NB4 (cell line): ENCODE measurements at places on chromosomes 5 and 9.

DNA sequence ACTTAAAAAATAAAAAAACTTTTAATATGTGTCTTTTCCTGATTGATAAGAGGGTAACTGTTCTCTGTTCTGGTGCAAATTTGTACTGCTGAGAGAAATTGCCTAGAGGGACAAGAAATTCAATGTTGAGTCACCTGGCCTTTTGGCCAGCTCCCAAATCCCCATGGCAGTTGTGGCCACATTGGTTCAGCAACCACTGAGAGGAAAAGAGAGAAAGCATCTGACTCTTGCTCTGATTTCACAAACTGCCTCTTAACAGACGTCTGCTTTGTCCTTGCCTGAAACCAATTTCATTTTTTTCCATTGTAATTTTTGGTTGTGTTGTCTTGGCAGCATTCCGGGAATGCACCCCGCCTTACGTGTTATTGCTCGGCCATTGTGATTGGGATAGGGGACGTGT, 42.4 kb downstream of the NTRK2 start:
- DNase-seq, result peak; percentile 21

DNA sequence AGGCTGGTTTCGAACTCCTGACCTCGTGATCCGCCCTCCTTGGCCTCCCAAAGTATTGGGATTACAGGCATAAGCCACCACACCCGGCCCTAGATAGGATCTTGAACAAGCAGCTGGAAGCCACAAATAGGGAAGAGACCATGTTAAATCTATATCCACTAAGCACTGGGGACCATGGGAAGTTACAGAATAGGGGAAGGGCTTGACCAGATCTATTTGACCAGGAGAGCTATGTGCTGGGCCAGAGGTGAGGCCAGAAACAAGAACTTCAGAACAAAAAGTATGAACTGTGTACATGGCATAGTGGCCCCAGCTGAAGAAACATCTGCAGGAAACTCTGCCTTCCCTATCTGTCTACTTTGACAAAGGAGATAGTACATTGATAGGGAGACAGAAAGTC, 10.8 kb downstream of the KLF4 start:
- DNase-seq, result no peak

GRCh38 chr5:1923341-1923740, 40.6 kb upstream of the IRX4 start:
- DNase-seq, result no peak

- no peak for DNase-seq
Observed at GRCh38 chr5:59003641-59004040, 420.8 kb downstream of the RAB3C start.

- DNase-seq, result no peak
Observed at GRCh38 chr5:91176288-91177016, 206.7 kb downstream of the ARRDC3 start.

DNA sequence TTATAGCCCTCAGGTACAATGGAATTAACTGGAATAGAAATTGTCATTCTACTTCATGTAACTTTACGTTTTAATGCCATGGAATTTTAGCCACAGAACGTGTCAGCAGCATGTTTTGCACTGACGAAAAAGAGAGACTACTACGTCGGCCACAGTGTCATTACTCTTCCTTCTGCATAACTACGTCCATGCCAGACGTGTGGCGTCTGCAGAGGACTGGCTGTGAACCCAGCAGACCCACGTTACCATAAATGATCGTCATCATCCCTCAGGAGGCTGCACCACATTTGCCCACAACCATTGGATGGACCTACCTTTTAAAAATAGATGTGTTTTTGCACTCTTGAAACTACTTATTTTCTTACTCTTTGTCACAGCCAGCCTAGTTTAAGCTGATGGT, 63.8 kb upstream of the ATG10 start:
- DNase-seq, result no peak

- peak; percentile 41 for DNase-seq
Observed at GRCh38 chr5:151597749-151598148, 6.6 kb upstream of the FAT2 start.

- DNase-seq, result no peak
Observed at GRCh38 chr5:66362046-66362445, 217.9 kb downstream of the SREK1 start.

DNA sequence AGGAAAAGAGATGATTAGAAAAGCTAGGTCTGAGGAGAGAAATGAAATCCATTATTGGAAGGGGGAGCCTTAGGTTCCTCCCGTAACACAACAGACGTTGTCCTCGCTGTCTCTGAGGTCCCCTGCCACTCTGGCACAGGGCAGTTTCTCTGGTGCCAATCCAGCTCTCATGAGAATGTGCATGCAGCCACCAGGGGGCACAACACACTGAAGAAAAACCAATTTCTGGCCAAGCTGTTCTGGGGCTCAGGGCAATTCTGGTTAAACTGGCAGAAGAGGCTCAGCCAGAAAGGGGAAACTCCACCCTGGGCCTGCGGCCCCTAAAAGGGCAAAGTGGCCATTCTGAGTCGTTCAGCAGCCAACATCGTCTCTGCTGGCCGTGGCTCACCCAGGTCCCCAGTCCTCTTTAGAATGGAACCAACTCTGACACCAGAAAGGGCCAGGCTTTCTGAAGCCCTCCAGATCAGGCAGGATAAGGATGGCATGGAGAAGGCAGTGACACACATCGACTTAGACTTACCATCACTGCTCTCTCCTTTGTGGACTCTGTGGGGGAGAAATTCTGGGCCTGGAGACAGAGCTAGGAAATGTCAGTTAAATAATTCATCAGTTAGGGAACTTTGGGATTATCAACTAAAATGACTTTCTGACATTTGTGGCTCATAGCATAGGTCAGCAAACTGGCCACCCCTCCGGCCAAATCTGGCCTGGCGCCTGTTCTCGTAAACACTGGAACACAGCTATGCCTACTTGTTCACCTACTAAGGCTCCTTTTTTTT, 58.5 kb upstream of the GOLPH3 start:
- peak; percentile 94 for DNase-seq

- no peak for DNase-seq
Observed at GRCh38 chr5:2776337-2777302, 25.1 kb upstream of the IRX2 start.
